Umbilical cord (tissue), 2 donors: ENCODE measurements at places on chromosomes 1 and 21.

DNA sequence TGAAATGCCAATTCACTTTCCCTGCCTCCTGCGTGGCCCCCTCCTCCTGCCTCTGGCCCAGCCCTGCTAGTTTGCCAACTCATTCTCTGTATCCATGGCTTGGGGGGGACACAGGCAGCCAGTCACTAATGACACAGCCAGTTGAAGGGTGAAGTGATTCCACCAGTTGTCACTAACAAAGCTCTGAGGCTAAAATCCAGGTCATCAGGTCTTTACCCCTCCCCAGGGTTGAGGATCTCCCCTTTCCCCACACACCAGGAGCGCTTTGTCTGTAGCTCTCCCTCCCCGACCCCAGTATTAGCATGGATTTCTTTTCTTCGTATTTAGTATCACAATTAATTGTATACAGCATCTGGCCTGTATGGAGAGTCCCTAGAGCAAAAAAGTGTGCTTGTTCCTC, 394.1 kb downstream of the RRAGC start:
- no peak for DNase-seq

DNA sequence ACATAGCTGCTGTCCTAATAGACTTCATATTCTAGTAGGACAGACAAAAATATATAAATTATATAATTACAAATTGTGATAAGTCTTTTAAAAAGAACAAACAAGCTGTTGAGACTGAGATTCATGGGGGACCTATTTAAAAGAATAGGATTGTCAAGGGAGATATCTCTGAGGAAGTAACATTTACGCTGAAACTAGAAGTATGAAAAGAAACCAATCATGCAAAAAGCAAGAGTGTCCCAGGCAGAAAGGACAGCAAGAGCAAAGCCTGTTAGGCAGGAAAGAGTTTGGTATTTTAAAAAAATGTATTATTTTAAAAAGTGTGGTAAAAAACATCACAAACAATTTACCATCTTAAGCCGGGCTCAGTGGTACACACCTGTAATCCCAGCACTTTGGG, 9.1 kb upstream of the METTL13 start:
- no peak for DNase-seq

DNA sequence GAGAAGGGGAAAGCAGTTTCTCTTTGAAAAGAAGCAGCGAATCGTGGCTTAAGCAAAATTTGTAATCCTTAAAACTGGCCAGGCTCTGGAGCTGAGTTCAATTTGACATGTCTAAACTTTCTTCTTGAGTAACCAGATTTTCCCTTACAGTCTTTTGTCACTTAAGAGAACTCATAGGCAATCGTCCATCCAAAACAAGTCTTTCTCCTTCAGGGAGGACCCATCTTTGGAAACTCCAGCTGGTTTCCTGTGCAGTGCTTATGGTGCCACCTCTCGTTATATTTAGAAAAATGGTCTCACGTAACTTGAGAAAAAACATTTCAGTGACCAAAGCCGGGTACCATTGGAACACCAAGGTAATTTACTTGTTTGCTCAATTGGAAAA, 1.8 kb upstream of the PTTG1IP start:
- DNase-seq: peak; percentile 62

DNA sequence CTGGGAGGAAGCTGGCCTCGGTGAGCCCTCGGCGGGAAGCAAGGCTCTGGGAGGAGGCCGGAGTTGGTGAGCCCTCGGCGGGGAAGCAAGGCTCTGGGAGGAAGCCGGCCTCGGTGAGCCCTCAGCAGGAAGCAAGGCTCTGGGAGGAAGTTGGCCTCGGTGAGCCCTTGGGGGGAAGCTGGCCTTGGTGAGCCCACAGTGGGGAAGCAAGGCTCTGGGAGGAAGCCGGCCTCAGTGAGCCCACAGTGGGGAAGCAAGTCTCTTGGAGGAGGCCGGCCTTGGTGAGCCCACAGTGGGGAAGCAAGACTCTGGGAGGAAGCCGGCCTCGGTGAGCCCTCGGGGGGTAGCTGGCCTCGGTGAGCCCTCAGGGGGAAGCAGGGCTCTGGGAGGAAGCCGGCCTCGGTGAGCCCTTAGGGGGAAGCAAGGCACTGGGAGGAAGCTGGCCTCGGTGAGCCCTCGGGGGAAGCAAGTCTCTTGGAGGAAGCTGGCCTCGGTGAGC, 36.0 kb downstream of the KRTAP10-1 start:
- DNase-seq: no peak

- no peak for DNase-seq
These were observed 3.2 kb upstream of the B3GALT2 start for GRCh38 chr1:193189442-193190095.

GRCh38 chr1:210616356-210616755, 287.7 kb downstream of the HHAT start:
- DNase-seq: no peak

DNA sequence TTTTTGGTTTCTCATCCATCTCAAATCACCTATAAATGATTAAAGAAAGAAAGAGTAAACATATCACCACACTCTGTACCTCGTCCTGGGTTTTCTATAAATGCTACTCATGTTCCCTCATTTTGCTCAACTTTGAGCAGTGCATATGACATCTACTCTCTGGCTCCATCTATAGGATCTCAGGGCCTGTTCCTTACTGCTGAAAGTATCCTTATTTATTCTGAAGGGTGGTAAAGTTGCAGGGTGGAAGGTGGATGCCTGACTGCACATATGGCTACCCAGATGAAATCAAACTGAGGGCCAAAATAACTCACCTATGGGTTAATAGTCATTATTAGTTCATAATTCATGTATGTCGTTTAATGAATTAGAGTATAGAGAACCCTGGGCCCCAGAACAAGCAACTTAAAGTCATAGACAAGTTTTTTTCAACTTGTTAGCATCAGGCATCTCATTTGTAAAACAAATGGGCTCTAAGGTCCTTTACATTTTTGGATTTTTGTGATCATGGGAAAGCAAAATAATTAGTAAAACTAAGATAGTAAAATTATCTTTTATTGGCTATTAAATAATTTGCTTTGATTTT, 46.5 kb downstream of the NCF2 start:
- DNase-seq: peak; percentile 69

- no peak for DNase-seq
These were observed 1.0 kb downstream of the RD3 start for GRCh38 chr1:211490821-211491415.

DNA sequence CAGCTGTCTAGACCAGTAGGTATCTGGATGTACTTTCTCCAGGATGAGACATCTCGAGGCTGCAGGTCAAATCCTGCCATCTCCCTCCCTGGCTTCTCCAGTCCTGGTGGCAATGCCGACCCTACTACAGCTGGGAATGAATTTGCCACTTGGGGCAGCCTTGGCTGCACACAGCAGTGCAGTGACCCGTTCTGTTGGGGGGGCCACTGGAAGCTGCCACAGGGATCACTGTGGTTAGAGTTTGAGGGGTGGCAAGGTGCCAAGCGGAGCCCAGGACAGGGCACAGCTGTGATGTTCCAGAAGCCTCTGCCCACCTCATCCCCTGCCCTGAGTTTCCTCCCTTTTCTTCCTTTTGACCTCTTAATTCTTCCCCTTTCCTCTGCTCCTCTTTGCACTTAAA, 17.1 kb downstream of the COL6A2 start:
- no peak for DNase-seq
